ENCODE measurements at places on chromosomes 2 and 18. TPM values are rescaled to one million over a fixed set of nuclear protein-coding genes. Genes with fewer than 3 reads are reported as not detected.

The C1QL2 gene
- 0.31 TPM for total RNA-seq

The CCDC85A gene
- 0.31 TPM for total RNA-seq

The STAM2 gene
- total RNA-seq: 7.5 TPM

The ZNF892 gene
- total RNA-seq: 0.92 TPM

The ERICH2 gene
- total RNA-seq: not detected

The COL3A1 gene
- total RNA-seq: 0.22 TPM

The CLEC4F gene
- not detected for total RNA-seq

The DYNAP gene
- not detected for total RNA-seq

The GALR1 gene
- total RNA-seq: not detected

The CTAGE1 gene
- total RNA-seq: not detected

The SPP2 gene
- not detected for total RNA-seq

The EGR4 gene
- 0.19 TPM for total RNA-seq
